ENCODE measurements at places on chromosomes 16 and 17. TPM values are rescaled to one million over a fixed set of nuclear protein-coding genes. Genes with fewer than 3 reads are reported as not detected.

IL17C gene
- total RNA-seq, result not detected

SPATA32 gene
- total RNA-seq, result not detected

OTOA gene
- total RNA-seq, result 1.6 TPM

NLGN2 gene
- total RNA-seq, result 4.6 TPM

CRHR1 gene
- total RNA-seq, result not detected

TNP2 gene
- not detected for total RNA-seq

- H3K4me3 ChIP-seq, result no peak overlapping the region
- no peaks in the 10 kb centered on the region for H3K4me1 ChIP-seq
- H3K36me3 ChIP-seq, result no peaks in the 10 kb centered on the region
- no peaks in the 10 kb centered on the region for H3K27me3 ChIP-seq
- no peak for DNase-seq
- H3K27ac ChIP-seq, result no peak overlapping the region
Observed at GRCh38 chr16:1523581-1524245, 9.8 kb upstream of the TMEM204 start.

GRCh38 chr17:82551779-82552457, 32.4 kb downstream of the FOXK2 start:
- no peaks in the 10 kb centered on the region for H3K27me3 ChIP-seq
- H3K27ac ChIP-seq, result peak overlapping the region; percentile 73
- peak; percentile 76 for DNase-seq
- H3K36me3 ChIP-seq, result no peaks in the 10 kb centered on the region
- H3K4me3 ChIP-seq, result no peak overlapping the region

GRCh38 chr16:47018223-47018891, 44.9 kb upstream of the DNAJA2 start:
- H3K36me3 ChIP-seq, result no peaks in the 10 kb centered on the region
- H3K27ac ChIP-seq, result no peak overlapping the region
- no peaks in the 10 kb centered on the region for H3K4me1 ChIP-seq
- DNase-seq, result no peak
- H3K27me3 ChIP-seq, result no peaks in the 10 kb centered on the region

DNA sequence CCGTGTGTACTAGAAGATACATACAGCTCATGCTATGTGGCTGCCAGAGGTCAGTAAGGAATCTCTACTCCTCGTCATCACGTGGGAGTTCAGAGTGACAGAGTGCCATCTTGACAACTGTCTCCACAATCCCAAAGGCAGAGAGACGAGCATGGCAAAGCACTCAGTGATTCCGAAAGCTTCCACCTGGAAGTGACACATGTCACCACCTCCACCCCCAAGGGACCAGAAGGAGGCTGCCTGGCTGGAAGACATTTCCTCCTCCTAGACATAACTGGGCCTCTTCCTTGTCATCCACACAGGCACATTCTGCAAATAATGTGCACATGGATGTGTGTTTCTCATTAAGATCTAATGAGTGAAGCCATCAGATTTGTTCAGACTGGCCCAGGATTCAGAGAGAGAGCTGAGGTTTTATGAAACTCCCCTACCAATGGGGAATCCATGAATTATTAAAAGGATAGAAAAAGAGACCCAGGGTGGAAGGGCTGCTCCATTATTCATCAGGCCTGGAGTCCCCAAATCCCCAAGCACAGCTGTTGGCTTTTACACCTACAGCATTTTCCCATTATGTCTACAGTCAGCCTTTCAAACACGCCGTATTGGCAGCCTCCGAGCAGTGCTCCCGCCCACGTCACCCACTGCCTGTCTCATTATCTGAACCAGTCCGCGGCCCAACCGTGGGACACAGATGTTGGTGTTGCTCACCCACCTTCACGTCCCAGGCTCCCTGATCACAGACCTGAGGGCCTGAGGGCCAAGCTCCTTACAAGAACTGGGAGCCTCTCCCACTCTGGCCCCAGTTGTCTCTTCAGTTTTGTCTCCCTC, 3.3 kb upstream of the CACNG5 start:
- H3K36me3 ChIP-seq, result no peaks in the 10 kb centered on the region
- peaks cover 24% of the 10 kb centered on the region for H3K27me3 ChIP-seq
- no peak for DNase-seq
- no peak overlapping the region for H3K4me3 ChIP-seq
- H3K4me1 ChIP-seq, result no peaks in the 10 kb centered on the region

Measured in gastrocnemius medialis (tissue), 4 donors.